DMS 273 treated with DMSO at 0.1 percent for 48 hours (cell line): ENCODE measurements at places on chromosomes 12 and 14.

GRCh38 chr14:103434868-103435442 is 49.7 kb downstream of the MARK3 start:
- DNase-seq: no peak

DNA sequence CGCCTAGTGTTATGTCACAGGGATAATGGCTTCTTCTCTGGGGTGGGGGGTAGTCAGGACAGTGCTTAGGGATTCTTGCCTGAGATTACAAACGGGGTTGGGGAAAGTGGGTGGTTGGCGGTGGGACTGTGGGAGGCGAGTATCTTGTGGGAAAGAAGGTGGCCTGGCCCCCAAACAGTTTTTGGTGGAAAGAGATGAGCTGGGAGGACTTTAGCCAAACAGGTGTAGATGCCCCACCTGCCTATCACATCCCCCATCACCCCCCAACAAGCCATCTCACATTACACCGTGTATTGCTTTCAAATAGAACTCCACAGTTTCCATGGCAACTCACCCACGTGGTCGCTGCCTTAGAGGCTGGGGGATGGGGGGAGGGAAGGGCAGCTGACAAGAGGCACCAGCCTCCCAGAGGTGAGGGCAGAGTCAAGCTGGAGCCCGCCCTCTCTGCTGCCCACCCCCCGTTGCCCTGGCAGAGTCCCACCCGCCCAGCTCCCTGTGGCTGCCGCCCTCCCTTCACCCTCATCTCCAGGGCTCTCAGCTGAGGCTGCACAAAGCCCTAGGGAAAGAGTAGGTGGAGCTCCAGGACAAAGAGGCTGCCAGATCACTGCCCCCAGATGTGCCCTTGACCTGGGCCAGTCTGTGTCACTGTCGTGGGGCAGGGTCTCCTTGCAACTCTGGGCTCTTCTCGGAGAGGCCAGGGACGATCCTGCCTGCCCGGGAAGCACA is 98.3 kb downstream of the LRRC74A start:
- DNase-seq: no peak

- no peak for DNase-seq
Measured at GRCh38 chr14:23172096-23172495, 11.4 kb downstream of the SLC7A8 start.

DNA sequence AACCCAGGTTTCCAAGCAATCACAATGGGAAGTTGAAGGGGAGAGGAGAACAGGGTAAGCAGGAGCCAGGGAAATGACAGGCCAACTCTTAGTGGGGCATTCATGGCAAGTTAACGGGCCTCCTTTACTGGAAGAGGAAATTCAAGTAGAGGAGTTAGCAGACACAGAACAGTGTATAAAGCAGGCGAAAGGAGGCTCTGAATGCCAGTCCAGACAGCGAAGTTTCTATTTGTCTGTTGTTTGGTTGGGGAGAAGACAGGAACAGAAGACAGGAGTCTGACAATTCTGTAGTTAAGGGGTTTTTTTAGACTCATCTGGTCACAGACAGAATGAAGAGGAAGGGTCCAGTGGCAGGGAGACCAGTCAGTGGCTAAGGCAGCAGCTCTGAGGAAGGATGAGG is at the start of gene ACSM4:
Gene ACSM4, plus strand, starts transcription at position 301 of the 400 bp plus-strand sequence. CDS start 260 bp downstream, outside the sequence.
- no peak for DNase-seq

- no peak for DNase-seq
Measured at GRCh38 chr12:132490422-132491137, 629 bp downstream of the FBRSL1 start.

DNA sequence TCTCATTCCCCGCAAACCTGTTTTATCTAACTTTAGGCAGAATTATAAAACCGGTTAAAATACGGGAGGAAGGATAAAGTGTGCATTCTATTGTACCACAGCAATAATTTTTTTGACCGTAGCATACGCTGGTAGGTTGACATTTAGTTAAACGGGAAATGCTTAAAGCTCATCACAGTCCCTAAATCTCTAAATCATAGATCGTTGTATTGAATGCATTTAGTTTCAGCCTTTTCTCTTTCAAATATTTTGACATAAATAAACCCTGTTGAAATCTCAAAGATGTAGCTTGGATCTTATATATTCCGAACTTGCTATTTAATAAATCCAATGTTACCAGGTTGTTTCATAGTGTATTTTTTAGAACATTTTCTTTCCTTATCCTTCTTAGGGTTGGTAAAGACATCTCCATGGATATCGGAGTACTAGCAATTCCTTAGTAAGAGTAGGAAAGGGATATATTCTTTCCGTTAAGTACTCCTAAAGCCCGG is 798 bp downstream of the CLEC2B start:
- DNase-seq: no peak

DNA sequence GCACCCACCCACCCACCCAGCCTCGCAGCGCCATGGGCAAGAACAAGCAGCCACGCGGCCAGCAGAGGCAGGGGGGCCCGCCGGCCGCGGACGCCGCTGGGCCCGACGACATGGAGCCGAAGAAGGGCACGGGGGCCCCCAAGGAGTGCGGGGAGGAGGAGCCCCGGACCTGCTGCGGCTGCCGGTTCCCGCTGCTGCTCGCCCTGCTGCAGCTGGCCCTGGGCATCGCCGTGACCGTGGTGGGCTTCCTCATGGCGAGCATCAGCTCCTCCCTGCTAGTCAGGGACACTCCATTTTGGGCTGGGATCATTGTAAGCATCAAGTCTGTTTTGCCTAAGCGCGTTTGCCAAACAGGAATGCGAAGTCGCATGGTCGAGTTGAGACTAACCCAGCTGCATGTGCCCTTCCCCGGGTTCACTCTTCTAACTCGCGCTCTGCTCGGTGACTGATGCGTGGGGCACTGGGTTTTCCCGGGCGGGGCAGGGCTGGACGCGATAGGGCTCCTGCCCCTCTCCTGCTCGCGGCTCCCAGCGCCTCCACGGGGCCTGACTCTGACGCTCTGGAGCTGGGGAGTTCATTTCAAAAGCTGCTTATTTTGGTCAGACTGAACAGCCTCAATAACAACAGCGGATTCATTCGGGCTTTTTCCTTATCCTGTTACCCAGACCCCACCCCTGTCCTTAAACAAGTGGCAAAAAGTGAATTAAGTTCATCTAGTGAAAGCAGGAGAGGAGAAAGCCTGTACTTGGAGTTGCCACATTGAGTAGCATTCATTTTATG is 458 bp downstream of the SSPN start:
- DNase-seq: no peak

DNA sequence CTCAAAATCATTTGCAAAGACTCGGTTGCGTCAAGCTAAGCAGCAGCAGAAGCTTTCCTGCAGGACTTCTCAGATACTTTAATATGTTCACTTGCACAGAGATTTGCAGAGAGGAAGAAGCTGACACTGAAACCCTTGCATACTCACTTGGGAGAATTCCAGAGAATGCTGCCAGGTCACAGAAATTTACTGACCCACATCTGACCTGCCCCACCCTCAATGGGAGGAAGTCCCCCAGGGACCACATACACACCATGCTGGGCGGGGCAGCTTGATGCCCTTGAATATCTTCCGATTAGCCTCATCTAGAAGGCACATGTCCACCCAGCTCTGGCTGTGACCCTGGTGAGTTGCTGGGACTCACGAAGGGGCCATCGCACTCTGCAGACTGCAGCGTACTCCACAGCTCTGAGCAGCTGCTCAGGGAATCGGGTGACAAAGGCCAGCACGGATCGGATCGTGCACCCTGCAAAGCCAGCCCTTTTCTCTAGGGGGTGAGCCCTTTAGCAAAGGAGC is 83.2 kb downstream of the ITPK1 start:
- no peak for DNase-seq

DNA sequence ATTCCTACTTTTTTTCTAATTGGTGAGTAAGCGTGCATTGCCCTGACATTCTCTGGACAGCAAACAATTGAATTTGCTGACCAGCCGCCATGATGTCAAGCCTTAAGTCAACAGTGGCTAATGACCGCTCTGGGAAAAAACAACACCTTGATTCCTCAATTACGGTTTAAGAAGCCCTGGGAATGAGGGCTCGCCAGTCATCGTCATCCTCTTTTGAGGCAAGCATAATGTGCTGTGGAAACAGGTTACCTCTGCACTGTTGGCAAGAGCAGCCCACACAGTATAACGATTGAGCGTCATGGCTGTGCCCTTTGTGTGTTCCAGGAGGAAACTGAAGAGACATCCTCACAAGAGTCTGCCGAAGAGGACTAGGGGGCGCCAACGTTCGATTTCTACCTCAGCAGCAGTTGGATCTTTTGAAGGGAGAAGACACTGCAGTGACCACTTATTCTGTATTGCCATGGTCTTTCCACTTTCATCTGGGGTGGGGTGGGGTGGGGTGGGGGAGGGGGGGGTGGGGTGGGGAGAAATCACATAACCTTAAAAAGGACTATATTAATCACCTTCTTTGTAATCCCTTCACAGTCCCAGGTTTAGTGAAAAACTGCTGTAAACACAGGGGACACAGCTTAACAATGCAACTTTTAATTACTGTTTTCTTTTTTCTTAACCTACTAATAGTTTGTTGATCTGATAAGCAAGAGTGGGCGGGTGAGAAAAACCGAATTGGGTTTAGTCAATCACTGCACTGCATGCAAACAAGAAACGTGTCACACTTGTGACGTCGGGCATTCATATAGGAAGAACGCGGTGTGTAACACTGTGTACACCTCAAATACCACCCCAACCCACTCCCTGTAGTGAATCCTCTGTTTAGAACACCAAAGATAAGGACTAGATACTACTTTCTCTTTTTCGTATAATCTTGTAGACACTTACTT is 138.9 kb downstream of the HMGA2 start:
- no peak for DNase-seq

DNA sequence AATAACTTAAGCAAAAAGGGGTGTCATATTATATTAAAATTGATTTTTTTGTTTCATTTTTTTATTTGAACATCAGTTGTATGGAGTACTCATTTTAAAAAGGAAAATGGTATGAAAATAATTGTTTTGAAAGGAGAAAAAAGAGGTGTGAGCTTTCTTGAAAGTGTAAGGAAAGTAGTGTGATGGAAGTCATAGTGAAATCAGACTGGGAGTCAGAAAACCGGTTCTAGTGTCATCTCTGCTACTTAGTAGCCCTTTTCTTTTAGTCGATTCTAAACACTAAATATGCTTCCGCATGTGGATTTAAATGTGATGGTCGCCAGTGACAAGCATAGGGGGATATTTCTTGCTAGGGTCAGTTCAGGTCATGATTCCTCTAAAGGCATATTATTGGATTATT is 1.8 kb upstream of the DYRK2 start:
- no peak for DNase-seq

DNA sequence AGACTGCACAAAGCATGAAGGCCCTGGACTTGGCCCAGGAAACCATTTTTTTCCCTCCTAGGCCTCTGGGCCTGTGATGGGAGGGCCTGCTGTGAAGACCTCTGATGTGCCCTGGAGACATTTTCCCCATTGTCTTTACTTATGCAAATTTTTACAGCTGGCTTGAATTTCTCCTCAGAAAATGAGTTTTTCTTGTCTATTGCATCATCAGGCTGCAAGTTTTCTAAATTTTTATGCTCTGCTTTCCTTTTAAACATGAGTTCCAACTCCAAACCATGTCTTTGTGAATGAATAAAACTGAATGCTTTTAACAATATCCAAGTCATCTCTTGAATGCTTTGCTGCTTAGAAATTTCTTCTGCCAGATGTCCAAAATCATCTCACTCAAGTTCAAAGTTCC is 43.7 kb upstream of the TRHDE start:
- DNase-seq: no peak

DNA sequence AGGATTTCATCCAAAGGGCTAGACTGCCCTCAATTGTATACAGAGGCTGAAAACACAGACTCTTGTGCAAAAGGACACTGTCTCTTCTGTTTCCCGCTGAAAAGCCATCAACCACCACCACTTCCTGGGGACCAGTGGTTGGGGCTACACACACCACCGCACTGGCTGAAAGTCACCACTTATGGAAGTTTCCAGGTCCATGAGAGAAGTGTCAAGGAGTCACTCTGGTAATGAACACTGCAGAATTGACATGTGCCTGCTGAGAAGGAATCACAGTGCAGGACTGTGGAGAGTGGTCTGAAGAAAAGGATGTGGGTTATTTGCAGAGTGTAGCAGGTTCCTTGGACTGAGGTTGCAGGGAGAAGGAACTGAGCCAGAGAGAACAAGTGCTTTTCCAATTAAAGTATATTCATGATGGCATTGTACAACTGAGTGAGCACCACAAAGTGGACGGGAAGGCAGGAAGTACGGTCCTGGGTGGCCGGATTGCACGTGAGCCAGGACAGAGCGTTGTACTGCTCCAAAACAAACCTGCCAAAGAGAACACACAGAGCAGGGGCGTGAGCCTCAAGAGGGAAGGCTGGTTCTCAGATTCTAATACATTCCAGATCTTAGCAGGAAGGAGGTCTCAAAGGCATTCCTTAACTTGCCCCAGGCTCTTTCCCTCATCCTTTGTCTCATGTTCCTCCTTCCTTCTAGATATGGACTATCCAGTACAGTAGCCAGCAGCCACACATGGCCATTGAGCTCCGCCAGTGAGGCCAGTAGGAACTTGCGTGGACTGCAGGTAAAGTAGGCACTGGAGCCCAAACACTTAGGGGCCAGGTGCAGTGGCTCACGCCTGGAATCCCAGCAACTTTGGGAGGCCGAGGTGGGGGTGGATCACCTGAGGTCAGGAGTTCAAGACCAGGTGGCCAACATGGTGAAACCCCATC is 316.4 kb downstream of the MED13L start:
- DNase-seq: no peak

- no peak for DNase-seq
Measured at GRCh38 chr12:64801381-64801780, 23.1 kb upstream of the TBC1D30 start.

- DNase-seq: no peak
Measured at GRCh38 chr12:124493809-124494750, 73.3 kb downstream of the NCOR2 start.

GRCh38 chr12:88580051-88580871 is at the start of gene KITLG:
Gene KITLG (minus strand): TSS chr12:88580471. CDS start chr12:88580278, 193 bp downstream.
- peak; percentile 37 for DNase-seq

- no peak for DNase-seq
Measured at GRCh38 chr14:96905825-96906224, 108.6 kb downstream of the VRK1 start.

DNA sequence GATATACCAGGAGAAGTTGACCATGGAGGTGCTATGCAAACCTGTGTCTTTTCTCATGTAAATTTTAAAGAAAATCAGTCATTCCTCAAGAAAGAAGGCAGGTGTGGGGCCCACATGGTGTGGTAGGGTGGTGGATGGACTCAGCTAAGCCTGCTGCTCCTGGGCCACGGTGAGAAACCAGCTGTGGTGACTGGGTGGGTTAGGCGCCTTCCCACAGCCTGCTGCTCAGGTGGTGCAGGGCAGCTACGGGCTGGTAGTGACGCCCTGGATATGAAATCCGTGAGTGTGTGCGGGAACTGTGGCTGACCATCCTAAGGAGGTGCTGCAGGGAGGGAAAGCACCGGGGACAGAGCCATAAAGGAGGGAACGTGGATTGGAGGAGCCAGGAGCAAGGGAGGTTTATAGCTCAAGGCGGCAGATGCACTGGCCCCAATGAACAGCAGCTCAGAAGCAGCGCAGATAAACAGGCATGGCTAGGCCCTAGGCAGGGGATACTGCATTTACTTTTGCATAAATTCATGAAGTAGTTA is 408.8 kb downstream of the FUT8 start:
- no peak for DNase-seq

GRCh38 chr12:56728139-56728861 is 3.2 kb upstream of the NACA start:
- no peak for DNase-seq
